Activated gamma-delta T cell treated with Interleukin-2 at 50 U/mL for 16 hours (primary cell): ENCODE measurements at places on chromosomes 5 and 9.

GRCh38 chr5:181100121-181100875 is 30.7 kb downstream of the OR2V1 start:
- no peak for DNase-seq

DNA sequence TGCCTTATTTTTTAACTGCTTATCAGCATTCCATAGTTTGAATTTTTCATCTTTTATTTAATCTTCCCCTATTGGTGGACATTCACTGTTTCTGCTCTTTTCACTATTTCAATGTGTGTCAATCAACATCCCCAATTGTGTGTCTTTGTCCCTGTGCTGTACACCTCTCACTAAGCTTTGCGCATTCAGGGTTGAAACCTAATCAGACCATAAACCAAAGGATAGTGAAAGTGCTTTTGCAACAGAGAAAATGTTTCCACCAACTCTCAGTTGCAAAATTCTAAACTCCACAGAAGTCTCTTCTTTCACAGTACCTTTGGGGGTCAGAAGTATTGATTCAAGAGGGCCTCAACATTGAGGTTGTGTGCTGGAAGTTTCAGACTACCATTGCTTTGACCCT is 127.1 kb upstream of the SAP30L start:
- DNase-seq, result no peak

DNA sequence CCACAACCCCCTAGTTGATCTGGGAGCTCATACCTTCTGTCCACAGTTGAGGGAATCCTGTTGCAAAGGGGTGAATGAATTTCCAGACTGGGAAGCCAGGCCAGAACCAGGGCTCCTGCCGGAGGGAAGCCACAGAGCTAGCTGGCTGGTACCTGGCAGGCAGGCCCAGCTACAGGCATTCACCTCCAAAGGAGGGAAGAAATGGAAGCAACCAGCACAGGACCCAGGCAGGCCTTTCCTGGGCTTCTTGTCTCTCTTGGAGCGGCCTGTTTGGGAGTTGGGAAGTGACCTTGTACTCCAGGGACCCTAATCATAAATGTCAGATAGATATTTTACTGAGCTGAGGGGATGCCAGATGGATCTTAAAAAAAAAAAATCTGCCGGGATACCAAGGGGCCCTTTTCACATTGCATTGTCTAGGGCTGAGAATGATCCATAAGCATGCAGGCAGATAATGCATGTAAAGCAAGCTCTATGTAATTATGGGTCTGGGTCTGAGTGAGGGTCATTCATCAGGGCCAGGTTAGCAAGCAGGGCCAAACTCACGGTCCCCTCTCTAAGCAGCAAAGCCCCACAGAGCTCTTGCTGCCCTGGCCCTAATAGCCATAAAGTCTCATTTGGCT is 8.4 kb downstream of the NR2F1 start:
- DNase-seq, result no peak

DNA sequence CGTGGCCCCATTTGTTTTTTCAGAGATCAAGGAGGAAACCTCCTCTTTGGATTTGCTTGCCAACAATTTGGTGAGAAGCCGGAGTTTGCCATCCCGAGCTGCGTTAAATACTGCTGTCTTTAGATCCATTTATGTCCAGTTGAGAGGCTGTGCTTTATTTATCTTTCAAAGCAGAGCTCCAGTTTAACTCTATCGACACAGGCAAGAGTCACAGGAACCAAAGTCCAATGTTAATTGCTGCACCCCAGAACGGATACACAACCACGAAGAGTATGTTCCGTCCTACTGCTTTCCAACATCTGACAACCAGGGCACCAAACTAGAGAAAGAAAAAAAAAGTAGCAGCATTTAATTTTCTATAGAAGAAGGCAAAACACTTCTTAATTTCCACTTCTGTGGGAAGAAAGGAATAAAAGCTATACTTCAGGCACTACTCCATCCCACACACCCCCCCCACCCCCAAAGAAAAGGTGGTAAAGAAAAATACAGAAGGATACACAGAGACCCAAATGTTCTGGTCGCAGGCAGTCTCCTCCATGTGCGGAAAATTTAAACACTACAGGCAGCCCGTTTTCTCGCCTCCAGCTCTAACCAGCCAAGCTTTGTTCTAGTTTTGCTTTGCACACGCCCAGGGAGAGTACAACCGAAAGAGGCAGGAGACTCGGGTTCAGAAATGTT is 1.1 kb downstream of the FEM1C start:
- DNase-seq, result no peak

GRCh38 chr9:70418822-70419555 is 4.5 kb upstream of the KLF9 start:
- DNase-seq, result peak; percentile 80
